ENCODE measurements at places on chromosomes 11 and 22.

DNA sequence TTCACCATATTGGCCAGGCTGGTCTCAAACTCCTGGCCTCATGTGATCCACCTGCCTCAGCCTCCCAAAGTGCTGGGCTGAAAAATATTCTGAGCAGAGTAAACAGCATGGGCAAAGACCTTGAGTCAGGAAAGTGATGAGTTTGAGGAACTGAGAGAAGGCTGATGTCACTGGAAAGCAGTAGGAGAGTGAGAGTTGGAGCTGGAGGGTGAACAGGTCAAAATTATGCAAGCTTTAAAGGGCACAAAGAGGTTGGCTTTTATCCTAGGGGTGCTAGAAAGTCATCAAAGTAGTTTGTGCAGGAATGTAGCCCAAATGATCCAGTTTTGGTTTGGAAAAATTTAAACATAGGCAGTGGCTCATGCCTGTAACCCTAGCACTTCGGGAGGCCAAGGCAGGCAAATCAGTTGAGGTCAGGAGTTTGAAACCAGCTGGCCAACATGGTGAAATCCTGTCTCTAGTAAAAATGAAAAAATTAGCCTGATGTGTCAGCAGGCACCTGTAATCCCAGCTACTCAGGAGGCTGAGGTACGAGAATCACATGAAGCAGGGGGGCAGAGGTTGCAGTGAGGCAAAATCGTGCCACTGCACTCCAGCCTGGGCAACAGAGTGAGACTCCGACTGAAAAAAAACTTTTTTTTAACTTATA is 44.7 kb upstream of the CXCR5 start:
- DNase-seq = no peak

DNA sequence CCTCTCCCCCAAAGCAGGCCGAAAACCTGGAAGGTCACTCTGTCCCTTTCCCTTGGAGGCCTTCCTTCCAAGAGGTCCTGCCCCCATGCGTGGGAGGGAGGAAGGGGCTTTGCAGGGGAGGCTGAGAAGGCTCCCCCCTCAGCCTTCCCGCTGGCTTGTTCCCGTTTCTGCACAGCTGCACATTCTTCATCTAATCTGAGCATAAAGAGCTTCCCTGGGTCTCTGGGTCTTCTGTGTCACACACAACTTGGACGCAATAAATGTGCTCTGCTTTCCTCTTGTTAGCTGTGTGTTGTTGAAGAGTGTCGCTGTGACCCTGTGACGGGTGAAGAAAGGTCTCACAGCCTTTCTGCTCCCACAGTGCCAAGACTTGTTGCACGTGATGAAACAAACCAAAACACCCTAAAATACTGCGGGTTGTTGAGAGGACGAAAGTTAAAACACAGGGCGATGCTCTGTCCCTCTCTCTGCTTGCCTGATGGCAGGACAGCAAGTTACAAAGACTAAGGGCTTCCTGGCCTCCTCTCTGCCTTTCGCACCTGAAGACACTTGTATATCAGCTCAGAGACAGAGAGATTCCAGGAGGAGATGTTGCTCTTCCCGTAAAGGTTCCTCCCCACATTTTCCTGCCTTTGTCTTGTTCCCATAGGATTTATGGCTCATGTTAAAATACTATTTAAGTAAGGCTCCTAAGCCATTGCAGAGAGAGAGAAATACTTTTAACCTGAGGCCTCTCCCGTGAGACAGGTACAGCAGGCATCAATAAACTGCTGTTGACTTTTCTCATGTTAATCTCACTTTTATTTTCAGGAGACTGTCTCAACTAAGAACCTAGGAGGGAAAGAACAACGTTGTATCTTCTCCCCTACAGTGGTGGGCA is 15.4 kb upstream of the IFITM3 start:
- DNase-seq = no peak

DNA sequence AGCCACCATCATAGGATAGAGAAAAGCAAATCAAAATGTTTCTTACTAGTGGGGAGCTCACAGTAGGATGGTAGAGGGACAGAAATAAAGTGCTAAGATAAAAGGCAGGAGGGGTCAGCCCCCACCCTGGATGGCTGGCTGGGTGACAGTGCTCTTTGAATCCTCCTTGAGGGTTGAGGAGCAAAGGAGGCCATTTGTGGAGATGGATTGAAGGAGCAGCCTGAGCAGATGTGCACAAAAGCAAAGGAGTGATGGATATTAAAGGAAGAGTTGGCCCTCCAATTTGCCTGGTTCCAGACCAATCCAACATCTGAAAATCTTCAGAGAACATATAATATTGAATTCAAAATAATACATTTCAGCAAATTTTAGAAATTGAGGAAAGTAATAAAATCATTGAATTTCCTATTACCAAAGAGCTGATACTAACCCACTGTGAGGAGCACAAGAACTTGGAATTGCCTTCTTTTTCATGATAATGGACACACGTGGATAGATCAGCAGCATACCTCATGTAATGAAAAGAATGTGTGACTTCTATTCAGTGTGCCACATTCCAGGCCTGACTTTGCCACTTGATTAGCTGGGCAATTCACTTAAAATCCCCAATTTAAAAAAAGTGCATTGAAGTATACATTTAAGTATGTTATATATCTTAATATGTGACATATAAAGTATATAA is 287.0 kb downstream of the FAT3 start:
- no peak for DNase-seq

DNA sequence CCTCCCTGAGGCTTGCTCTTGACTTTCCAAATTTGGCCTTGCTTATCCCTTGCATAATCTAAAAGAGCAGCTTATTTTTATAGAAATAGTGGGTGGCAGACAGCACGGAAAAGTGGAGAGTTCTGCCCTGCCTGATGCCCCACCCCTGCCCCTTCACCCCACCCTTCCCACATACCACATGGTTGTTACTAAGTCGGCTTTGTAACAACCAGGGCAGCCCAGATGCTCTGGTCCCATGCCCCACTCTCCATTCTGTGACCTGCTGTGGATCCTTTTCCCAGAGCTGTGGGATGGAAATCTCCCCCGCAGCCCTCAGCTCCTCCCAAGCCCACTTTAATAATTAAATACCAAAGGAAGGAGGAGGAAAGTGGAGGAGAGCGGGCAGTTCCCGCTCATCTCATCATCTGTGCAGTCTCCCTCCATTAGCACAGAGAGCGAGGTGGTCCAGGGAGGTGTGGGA is 10.9 kb downstream of the MRGPRF start:
- no peak for DNase-seq

DNA sequence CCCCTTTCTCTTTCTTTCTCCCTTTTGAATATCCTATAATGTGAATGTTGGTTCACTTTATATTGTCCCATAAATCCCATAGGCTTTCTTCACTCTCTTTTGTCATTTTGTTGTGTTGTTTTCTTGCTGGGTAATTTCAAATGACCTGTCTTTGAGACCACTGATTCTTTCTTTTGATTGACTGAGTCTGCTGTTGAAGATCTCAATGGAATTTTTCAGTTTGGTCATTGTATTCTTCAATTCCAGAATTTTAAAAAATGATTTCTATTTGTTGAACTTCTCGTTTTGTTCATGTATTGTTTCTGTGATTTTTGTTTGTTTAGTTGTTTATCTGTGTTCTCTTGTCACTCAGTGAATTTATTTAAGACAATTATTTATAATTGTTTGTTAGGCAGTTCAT is 17.5 kb upstream of the FZD4 start:
- no peak for DNase-seq

DNA sequence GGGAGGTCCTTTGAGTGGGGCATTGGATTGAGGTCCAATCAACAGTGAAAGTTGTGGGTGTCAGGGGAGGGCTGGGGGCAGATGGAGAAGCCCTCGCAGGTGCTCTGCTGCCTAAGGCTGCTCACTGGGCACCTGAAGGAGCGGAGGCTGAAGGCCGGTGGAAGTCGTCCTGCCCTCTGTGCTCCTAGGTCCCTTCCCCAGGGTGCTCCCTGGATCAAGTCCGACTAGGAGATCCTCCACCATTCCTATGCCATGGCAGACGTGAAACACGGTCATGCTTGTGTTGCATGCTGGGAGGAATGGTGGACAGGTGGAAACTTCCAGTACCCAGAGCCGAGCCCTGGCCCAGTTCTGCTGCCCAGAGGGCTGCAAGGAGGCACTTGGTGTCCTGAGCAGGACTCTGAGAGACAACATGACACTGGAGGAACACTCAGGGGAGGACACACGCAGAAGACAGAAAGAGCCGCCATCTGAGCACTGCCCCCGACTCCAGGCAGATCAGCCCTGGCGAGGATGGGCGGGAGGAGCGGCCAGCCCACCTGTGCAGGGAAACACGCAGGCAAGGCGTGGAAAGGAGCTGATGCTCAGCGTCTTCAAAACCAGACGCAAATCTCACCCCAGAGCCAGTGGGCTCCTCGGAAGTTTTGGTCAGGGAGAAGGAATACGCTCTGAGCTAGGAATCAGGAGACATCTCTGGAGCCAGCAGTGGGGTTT is 786.8 kb downstream of the BRD1 start:
- DNase-seq = no peak

GRCh38 chr11:115652094-115652493 is 147.9 kb upstream of the CADM1 start:
- DNase-seq = no peak

- no peak for DNase-seq
Observed at GRCh38 chr11:13940907-13941256, 21.6 kb upstream of the SPON1 start.

DNA sequence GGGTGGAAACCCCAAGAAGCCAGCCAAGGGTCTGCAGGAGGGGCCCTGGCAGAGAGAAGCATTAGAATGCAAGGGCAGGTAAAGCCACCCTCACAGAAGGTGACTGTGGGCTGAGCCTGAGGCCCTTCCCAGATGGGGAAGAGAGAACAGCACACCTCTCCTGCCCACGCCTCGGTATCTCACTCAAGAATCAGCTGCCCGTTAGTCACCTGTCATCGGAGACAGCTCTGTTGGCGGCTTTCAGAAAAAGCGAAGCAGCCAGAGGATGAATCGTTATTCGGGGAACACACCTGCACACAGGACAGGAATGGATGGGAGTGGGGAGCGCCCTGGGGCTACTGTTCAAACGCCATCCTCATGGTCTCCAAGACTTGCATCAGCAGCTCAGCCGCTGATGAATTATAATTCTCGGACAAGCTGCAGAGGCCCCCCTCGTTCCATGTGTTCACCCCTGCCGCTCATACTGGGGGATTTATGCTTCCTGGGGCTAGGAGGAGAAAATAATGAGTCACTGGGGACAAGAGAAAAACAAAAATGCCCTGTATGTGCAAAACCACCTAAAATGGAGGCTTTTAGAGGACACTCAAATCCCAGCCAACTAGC is 21.6 kb upstream of the TMA7B start:
- DNase-seq = no peak

DNA sequence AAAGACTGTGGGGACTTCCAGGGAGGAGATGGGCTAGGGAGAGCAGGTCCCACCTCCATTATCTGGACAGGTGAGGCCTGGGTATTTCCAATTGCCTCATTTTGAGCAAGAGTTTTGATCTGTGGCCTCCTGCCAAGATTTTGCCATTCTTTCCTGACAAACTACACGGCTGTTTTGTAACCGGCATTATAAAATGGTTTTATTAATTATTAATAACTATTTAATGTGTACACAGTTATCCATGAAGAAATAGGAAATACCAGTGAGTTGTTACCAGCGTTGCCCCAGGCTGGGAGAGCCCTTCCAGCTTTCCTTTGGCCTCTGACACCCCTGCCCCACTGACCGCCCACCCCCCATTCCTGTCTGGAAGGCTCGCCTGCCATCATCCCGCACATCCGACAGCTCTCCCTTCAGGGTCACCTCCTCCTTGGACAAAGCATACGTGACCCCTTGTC is 14.9 kb upstream of the SEC14L3 start:
- no peak for DNase-seq

GRCh38 chr22:38972558-38972957 is 9.6 kb upstream of the APOBEC3B start:
- no peak for DNase-seq

- no peak for DNase-seq
Observed at GRCh38 chr11:83317757-83318690, 31.9 kb upstream of the CCDC90B start.

- no peak for DNase-seq
Observed at GRCh38 chr11:20066013-20066782, 94.1 kb downstream of the DBX1 start.

DNA sequence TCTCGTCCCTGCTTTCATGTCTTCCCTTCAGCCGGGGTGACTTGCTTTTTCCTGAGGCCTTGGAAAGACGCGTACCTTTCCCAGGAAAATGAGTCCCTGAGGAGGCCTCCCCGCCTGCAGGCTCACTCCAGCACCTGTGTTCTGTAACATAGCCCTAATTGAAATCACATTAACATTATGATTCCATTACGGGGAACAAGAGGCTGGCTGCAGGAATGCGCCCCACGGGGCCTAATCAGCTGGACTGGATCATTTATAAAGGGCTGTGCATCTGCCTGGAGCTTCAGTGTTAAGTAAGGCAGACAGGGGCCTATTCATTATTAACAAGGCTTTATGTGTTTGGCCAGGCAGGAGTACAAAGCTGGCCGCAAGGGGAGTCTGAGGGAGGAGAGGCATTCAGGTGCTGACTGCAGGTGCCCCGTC is 41.9 kb upstream of the TSPAN18 start:
- no peak for DNase-seq

DNA sequence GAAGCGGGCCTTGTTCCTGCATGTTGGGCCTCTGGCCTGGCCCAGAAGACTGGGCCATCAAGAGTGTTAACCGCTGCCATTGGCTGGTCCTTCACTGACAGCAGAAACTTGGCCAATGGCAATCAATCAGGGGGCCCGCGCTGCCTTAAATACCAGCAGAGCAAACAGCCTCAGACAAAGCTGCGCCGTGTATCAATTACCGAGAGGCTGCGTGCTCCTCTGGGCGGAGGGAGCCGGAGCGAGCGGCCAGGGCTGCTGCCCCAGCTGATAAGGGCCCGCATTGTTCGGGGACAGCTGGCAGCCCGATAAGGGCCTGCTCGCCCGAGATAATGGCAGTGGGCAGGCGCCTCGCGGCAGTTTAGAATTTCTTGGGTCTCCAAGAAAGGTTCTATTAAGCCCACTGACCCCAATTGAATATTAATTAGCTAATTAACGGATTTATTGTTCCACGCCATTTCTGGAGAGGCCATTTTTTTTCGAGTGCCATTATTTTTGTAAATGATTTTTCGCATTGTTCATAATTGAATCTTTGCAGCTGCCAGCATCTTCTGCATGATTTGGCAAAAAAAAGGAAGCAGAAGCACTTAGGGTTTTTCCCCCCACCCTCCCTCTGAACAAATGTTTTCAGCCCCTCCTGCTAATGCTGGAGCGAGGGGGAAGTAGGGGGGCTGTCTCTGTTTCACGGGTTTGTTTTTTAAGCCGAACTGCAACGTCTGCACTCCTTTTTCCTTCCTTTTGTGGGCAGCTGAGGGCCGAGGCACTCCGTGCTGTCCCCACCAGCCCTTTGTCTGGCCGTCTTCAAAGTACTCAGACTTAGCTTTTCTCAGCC is 37.6 kb upstream of the RIC3 start:
- no peak for DNase-seq

DNA sequence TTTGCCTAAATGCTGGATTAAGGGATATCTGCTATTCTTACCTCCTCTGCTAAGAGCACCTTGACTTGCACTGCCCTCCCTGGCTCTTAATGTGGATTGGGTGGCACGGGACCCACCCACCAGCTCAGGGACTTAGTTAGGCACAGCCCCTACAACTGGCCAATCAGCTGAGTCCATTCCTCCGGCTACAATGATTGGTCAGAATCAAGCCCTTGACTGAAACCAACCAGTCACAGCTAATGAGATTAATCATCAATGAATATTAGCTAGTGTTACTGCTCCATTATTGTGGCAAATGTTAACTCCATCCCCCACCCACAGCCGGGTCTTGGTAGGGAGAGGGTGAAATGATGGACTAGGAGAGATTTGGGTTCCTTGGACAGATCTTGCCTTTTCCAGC is 328.0 kb downstream of the MN1 start:
- no peak for DNase-seq

Measured in COLO829 (cell line).